Breast epithelium (tissue), 4 donors: ENCODE measurements at places on chromosomes 16 and 17. TPM values are rescaled to one million over a fixed set of nuclear protein-coding genes. Genes with fewer than 3 reads are reported as not detected.
A peak's percentile ranks its signal among the peaks of the same experiment; 100 is the strongest.

GRCh38 chr16:20875355-20875650 is 24.9 kb downstream of the DCUN1D3 start:
- DNase-seq, result no peak

- no peak for DNase-seq
Measured at GRCh38 chr17:7363311-7363710, 8.4 kb downstream of the TMEM95 start.

DNA sequence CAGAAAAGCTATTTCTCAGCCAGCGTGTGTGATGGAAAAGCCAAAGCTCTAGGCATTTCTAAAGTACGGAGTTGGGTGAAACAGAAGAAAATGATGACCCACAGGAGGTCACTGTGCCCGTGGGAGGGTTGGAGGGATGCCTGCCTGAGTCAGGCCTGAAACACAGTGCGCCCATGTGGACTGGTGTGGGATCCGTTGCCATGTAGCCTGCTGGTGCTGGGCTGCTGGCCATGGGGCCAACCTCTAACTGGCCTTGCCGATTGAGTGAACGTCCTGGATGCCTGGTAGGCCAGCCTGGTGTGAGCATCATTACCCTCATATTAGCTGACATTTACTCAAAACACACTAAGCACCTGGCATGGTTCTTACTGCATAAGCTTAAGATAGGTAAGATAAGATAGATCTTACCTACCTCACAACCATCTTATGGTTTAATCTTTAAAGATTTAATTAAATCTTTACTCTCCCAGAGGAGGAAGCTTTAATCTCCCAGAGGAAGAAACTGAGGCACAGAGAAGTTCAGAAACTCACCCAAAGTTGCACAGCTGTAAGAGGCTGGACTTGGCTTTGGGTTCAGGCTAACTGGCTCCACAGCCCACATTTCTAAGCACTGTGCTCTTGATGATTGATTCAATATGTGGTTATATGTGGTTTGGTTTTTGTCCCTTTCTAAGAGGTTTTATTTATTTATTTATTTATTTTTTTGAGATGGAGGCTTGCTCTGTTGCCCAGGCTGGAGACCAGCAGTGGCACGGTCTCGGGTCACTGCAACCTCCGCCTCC is 15.7 kb downstream of the MGAT5B start:
- no peak for DNase-seq

DNA sequence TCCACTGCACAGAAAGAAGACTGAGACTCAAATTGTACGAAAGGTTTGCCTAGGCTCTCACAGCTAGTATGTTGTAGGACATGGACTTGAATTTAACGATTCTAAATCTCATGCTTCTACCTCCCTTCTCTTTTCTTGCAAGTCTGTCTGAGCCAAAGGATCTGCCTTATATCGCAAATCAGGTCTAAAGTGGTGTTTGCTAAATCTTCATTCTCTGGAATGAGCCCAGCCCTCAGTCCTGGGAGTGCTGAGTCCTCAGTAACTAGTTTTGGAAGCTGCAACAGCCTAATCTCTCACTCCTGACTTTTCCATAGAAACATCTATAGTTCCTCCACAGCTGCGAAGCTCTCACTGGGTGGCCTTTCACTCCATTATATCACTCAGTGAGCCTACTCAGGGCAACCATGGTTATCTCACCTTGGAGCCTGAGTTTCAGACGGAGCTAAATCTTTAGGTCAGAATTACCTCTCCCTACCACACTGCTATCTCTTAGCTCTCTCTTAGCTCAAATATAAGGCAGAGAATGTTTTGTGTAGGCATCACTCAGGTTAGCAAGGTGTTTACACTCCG is 575.5 kb upstream of the C16orf82 start:
- no peak for DNase-seq

- no peak for DNase-seq
Measured at GRCh38 chr16:71956486-71956885, 43.7 kb downstream of the PKD1L3 start.

DNA sequence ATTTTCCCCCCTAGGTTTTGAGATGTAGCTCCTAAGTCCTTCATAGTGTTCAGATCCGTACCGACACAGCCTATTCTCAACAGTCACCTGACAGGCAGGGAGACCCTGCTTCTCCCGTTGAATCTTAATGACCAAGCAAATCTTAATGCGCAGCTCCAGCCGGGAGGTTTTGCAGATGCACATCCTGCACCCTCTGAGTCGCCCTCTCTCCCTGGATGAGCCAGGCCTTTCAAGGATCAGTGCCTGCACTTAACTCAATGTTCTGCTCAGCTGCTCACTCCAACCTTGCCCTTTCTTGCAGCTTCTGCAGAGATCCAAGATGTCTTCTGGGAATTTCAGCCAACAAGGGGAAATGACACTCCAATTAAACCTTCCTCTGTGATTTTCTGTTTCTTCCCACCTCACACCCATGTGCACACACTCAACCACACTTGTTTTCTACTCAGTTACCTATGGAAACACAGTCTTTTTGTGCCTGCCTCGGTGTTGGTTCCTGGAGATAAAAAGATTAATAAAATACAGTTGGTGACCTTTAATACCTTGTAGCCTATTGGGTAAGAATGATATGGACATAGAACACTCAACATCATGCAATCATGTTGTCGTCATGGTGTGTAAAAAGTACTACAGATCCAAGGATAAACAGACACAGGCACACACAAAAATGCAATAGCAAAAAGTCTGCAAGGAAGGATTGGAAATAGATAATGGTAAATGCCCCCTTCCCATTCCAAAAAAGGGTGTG is 76.9 kb upstream of the DYNLRB2 start:
- DNase-seq, result no peak

- no peak for DNase-seq
Measured at GRCh38 chr17:19733953-19734526, 14.1 kb downstream of the ALDH3A1 start.

CLEC18B gene
- 0.16 TPM for total RNA-seq

KRTAP9-4 gene
- total RNA-seq, result not detected

DNA sequence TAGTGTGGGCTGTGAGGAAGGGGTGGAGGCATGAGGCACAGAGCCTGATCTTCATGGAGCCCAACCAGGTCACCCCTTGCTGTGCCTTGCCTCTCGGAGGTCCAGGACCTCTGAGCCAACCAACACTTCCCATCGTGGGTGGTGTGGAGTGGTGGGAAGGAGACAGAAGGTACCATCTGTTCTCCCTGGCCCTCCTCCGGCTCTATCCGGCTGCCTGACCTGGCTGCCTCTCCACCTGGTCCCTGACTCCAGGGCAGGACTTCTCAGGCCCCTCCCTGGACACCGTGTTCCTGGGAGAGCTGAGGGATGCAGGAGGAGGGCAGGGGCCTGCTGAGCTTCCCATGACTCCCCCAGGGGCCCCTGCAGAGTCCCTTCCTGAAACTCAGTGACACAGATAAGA is 3.9 kb downstream of the PDK2 start:
- DNase-seq, result no peak

DNA sequence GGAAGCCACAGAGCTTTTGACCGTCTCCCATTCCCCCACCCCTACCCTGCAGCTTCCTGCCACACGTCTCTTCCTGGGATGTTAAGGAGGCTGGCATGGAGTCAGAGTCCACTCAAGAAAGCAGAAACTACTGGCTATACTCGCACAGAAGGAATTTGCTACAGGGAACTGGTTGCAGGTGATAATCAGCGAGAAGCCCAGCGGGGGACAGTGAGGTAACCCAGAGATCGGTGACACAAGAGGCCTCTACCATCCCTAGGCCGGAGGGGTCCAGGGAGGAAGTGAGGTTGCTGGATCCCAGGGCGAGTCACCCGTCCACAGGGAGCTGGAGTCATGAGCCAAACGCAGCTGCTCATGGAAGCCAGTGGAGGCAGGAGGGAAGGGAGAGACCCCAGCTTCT is 93.7 kb downstream of the SDK2 start:
- DNase-seq, result no peak

DNA sequence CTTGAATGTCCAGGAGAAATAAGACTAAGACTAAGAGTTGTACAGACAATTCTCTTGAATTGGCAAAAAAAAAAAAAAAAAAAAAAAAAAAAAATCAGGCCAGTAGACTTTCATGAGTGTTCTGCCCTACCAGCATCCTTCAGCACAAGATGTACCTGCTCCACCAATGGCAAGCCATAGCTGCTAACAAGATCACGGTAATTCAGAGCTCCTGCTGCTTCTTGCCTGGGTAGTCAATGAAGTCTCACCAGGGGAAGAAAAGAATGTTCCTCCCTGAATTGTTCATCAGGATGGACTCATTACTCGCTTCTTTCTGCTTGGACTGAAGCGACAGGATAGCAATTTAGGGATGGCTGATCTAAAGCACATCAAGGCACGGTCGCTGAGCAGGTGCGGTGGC is 31.1 kb upstream of the APOH start:
- no peak for DNase-seq

- DNase-seq, result no peak
Measured at GRCh38 chr16:8937803-8938202, 25.9 kb downstream of the USP7 start.

- DNase-seq, result no peak
Measured at GRCh38 chr16:57802341-57803133, at the start of gene KIFC3. Gene KIFC3, minus strand, starts transcription at chr16:57802491. Its CDS starts 4,248 bp downstream, at chr16:57798243.

- DNase-seq, result no peak
Measured at GRCh38 chr16:57507136-57508034, 21.1 kb upstream of the DOK4 start.

- DNase-seq, result no peak
Measured at GRCh38 chr16:87420026-87421002, 28.2 kb downstream of the MAP1LC3B start.

- DNase-seq, result no peak
Measured at GRCh38 chr17:16652847-16653366, 743 bp downstream of the ZNF624 start.

DNA sequence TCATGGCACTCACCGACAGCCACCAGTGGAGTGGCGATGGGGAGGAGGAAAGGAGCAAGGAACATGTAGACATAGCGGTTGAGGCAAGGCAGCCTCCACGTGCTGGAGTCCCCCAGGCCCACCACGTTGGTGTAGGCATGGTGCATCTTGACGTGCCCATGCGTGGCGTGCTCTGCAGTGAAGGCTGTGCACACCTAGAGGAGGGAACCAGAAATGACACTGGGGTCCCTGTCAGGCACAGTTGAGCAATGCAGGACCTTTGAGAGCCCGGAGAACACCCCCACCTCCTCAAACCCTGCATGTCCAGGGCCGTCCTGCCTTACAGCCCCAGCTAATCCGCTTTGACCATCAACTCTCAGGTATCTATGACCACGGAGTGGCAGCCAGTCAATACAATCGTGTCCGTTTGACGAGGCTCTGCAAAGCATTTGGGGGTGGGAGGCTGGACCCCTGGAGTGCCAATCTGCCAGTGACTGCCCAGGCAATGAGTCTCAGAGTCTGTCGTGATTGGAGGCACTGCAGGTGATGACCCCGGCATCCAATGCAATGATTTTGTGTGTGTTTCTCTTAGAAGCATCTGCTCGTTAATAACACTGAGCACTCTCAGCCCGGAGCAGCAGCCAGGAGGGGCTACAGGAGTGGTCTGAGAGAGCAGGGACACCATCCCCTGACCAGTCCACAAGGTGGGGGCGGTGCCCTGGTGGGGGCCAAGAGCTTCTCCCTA is 9.9 kb upstream of the FDXR start:
- no peak for DNase-seq

DNA sequence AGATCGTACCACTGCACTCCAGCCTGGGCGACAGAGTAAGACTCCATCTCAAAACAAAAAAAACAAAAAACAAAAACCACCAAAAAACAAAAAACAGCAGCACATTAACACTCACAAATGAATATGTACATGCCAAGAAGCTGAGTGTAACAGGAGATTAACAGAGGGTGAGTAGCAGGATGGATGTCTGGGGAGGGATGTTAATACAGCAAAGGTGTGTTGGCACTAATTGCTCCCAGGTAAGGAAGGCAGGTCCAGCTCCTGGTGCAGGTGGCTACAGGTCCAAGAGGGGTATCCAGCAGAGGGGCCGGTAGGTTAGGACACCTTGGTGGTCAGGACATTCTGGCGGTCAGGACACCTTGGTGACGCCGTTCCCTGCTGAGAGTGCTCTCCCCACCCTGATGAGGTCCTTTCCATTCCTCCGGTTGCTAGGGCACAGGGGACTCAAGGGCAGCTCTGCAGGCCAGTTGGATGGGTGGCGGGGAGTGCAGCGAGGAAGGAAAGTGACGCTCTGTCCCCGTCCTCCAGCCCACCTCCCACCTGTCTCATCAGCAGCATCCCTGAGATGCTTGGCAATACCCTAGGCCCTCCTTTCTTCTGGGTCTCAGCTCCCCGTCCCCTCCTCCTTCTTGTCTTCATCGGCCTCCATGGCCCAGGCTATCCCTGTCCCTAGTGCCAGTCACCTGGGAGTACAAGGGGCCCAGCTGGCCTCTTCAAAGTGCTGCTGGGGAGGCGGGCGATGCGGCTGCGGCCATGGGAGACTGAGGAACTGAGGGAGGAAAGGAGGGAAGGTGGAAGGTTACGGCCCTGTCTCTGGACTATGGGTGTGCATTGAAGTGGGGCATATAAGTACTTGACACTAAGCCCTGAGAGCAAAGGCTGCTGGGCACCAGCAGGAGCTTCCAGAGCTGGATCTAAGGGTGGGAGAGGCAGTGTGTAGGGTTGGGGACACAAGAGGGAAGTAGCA is 10.7 kb upstream of the GFAP start:
- peak; percentile 38 for DNase-seq

DNA sequence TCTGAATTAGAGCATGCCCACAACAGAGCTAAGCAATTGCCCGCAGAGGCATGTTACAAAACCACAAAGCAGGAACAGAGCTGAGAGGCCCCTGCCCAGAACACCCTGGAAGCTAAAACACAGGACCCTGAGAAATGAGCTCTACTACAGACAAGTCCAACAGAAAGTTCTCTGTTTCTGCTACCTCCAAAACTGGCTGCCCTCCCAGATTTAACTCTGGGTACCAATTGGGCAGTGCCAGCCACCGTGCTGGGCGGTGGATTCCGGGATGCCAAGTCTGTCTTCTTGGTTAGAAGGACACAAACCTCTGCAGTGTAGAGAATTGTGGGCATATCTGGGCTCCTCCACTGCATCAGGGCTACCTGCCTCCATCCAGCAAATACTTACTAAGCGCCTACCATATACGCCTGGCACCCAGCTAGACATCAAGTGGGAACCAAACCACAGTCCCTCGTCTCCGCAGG is 1.0 kb downstream of the CMTM4 start:
- DNase-seq, result peak; percentile 34

- DNase-seq, result no peak
Measured at GRCh38 chr17:19312406-19312805, 50.1 kb downstream of the B9D1 start.

DNA sequence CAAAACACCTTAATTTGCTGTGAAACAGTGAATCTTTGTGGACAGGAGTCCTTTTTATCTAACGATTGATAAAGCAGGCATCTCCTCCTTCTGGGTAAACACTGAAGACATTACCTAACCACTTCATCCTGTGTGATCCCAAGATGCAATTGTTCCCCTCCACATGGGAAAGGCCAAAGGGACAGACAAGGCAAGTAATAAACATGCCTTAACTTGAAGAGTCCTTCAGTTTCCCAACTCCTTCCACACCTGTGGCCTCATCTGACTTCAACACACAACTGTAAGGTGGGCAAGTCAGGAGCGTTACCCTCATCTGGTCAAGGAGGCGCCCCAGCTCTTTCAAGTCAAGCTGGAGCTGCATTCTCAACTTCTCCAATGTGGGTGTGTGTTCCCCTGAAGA is 278.6 kb downstream of the ABCC12 start:
- no peak for DNase-seq

KRT32 gene
- total RNA-seq, result 0.73 TPM

TM4SF5 gene
- total RNA-seq, result not detected

CCDC92B gene
- not detected for total RNA-seq

- peak; percentile 26 for DNase-seq
Measured at GRCh38 chr17:65294181-65294719, 157.1 kb downstream of the RGS9 start.

FADS6 gene
- 0.33 TPM for total RNA-seq
